Right lung (tissue), 10 donors: ENCODE measurements at places on chromosomes 4 and X.

DNA sequence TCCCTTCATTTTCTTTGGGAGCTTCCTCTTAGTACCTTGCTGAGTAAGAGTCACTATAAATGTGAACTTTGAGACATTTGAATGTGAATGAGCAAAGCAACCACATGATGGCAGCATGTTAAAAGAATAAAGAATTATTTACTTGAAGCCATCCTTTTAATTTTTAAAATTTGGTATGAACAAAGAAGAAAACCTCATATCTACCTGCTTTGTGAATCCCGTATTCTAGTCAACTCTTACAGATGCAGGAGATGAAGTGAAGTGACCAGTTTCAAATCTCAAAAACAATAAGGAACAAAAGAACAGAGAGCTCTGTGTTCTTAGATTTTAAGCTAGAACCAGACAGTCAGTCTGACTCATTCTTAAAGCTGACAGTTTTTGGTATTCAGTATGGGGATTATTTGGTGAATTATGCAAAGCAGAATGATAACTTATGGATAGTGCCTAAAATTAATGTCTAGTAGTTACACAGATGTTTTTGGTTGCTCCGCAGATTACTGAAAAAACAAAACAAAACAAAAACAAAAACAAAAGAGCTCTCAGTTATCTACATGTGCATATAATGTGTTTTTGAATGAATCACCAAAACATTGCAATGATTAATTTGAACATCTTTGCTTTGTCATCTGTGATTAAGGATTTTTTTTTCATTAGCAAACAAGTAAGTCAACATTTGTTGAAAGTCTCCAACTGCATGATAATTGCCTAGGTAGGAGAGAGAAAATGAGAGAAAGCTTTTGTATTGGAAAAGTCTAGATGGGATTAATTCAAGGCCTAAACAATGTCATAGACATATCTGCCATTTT, 48.2 kb upstream of the H2AZ1 start:
- DNase-seq: no peak

DNA sequence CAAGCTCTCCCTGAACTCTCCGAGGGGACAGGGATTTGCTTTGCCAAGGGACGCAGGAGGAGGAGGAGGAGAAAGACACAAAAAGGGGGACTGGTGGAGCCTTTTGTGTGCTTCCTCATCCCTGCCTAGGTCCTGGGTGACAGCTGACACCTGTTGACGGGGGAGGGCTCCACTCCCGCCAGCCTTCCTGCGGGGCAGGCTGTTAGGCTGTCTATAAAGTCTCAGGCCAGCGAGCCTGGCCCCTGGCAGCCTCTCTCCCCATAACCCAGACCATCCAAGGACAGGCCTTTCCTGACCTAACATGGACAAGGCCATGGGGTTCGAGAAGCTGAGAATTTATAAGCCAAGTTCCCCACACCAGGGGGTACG, 832 bp upstream of the EVC2 start:
- DNase-seq: no peak

DNA sequence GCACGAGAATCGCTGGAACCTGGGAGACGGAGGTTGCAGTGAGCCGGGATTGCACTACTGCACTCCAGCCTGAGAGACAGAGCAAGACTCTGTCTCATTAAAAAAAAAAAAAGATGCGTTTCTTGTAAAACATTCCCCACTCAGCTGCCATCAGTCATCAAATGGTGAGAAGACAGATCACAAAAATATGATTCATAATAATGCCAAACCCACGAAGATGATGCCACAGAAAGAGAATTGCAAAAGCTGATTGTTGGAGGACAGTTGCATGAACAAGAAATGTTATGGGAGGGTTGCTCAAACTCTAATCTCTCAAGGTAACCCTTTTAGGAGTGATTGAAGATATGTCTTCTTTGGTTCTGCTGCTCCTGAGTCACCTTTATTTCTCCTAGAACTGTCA, 21.4 kb upstream of the SMIM14 start:
- DNase-seq: no peak

DNA sequence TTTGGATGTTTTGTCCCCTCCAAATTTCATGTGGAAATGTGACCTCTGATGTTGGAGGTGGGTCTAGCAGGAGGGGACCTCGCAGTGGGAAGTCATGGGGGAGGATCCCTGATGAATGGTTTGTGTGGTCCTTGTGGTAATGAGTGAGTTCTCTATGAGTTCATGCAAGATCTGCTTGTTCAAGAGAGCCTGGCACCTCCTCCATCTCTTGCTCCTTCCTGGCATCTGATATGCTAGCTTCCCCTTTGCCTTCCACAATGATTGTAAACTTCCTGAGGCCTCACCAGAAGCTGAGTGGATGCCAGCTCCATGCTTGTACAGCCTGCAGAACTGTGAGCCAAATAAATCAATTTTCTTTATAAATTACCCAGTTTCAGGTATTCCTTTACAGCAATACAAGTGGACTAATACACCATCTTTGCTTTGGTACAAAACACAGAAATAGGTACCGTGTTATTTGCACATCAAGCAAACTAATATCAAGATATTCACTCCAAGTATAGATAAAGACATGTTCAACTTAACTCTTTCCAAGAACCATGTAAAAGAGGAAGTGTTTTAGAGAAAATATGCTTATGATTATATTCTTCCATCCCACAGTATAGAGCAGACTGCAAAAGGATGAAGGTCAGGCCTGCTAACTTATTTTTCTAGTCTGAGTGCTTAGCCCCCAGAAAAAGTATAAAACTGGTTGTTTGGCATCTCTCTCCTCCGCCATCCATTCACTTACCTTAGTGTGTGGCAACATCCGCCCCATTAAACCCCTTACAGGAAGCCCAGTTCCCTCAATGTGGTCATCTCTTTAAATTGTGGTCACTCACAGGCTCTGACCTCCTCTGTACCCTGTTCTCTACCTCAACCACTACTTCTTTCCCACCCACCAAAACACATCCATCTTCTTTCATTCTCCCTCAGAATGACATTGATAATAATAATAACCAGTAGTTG, 6.7 kb downstream of the ARAP2 start:
- DNase-seq: no peak

- DNase-seq: no peak
Measured at GRCh38 chrX:276581-277201, 4.5 kb upstream of the PLCXD1 start.

DNA sequence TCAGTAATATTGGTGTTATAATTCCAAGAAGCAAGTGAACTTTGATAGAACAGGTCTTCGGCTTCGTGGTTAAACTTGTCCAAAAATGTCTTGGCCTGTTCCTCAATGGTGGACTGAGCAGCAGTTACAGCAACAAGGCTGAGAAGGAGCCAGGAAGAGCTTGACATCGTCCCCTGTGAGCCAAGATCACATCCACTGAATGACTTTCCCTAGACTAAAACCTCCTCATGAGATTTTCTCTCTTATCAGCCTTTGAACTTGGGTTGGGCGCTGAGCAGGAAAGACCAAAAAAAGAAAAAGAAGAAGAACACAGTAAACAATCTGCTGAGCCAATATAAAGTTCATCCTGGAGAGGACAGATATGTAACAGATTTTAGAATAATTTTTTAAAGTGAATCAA, at the start of gene ACE2:
ACE2 (minus strand) TSS at position 216 of the 400 bp plus-strand sequence; CDS start at position 167, 49 bp downstream.
- no peak for DNase-seq

- DNase-seq: no peak
Measured at GRCh38 chr4:81687471-81687870, 215.8 kb upstream of the RASGEF1B start.

- no peak for DNase-seq
Measured at GRCh38 chr4:77153006-77153405, 4.0 kb upstream of the CCNG2 start.

DNA sequence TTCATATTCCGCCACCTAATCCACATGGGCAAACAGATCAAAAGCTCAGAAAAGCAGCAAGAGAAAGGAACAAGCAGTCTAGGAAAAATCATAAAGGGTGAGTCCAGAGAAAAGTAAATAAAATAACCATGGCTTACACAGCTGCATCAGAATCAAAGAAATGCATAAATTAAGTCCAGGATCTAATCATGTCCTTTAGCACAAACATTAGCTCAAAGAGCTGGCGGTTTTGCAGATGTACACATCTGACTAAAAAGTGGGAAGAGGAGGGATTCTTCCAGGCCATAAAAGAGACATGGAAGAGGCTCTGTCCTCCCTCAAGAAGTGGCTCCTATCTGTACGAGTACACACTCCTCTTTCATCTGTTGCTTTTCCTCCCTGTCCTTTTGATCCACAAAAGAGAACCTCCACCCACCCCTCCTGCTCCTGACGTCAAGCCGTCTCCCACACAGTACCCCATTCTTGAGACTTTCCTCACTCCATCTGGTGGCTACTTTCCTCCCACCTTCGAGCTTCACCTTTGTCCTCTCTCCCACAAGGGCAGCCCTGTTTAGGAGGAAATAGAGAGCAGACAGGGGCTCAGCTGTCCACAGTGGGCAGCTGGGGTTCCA, 92.5 kb downstream of the RASL11B start:
- DNase-seq: no peak

GRCh38 chr4:54165438-54165837, 63.7 kb upstream of the PDGFRA start:
- no peak for DNase-seq

DNA sequence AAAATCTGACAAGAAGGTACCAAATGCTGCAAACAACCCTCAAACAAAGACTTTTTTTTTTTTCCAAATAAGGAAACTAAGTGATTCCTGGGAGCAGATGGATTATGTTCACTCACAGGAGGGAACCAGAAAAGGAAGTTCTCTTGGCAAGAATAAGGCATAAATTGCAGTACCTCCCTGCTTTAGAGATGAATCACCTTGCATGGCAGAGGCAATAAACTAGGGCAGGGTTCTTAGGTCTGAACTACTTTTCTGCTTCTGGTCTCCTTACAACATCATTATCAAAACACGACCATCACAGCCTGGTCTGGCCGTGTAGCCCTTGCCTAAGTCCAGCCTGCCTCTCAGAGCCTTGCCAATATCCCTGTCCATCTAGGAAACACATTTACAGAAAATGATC, 6.3 kb downstream of the TMEM31 start:
- peak; percentile 12 for DNase-seq

- no peak for DNase-seq
Measured at GRCh38 chrX:109399831-109400230, 82.1 kb downstream of the GUCY2F start.

DNA sequence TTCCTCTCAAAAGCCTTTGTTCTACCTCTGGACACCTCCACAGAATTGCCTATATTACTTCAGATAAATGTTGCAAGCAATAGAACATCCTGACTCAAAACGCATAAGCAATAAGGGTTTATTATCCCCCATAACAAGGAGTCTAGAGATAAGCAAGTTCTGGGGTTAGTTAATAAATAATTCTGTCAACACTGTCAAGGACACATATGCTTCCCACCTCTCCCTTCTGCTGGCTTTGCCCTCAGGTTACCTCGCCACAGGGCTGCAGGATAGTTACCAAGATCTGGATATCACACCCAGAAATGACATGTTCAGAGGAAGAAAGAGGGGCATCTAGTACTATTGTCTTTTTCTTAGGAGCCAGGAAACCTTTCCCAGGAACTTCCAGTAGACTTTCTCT, 14.0 kb upstream of the DUSP21 start:
- DNase-seq: no peak

DNA sequence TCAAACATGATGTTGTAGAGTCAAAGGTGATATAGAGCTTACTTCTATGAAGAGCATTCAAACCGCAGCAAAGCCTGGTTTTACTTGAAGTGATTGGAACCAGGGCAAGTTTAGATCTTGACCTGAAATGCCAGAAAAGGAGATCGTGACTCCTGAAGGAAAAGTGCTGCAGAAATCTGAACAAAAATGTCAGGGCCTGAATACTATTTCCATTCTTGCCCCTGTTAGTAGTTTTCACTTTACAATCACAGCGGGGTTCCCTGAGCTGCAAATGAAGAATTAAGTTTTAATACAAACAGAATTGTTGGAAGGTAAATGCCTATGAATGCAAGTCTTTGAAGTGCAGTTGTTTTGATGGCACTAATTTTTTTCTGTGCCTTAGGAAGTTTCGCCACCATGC, 4.1 kb downstream of the SLIT2 start:
- DNase-seq: no peak

GRCh38 chr4:180953572-180953971, 1289.6 kb upstream of the TENM3 start:
- no peak for DNase-seq

DNA sequence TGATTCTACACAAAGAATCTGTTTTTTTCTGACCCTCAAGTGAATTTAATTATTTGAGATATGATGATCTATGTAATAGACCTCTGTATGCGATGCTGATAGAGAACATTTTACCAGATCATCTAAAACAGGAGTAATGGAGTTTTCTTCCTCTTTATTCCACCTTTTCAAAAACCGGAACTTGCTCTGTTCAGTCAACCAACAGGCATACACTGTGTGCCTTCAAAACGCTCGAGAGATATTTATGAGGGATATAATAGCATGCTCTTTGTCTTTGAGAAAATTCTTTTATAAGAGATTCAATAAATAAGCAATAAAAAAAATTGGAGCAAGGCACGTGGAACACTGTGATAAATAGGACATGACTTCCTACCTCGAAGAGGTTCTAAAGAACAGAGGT, 2.0 kb downstream of the NYX start:
- no peak for DNase-seq

DNA sequence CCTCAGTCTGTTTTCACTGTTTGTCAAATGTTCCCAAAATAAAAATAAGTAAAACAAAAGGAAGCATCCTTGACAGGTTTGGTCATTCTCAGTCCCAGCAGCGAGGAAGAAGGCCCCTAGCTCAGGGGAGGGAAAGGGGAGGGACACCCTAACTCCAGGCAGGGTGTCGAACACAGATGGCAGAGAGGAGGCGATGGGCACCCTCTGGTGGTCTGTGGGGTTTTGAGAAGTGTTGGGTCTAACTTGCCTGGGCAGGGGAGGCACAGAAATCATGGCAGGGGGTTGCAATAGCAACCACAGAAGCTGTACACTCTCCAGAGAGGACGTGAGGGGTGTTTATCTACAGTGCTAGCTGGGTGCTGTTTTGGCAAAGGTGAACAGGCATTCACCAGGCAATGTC, 229.8 kb upstream of the SFRP2 start:
- DNase-seq: no peak

DNA sequence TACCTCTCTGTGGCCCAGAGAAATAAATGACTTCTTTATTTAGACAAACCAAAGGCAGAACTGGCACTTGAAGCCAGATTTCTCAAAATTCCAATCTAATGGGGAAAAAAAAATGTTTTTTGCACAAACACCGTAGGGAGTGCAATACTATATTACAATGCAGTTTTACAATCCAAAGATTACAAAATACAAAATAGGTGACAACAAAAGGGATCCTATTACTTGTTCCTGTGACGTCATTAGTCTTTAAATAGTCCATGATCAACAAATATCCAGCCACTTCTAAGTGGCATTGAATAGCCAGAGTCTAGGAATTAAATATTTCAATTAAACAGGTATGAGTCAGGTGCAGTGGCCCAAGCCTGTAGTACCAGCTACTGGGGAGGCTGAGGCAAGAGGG, 3.0 kb upstream of the APBB2 start:
- no peak for DNase-seq

GRCh38 chr4:76904646-76905190, 6.8 kb upstream of the SOWAHB start:
- DNase-seq: no peak

GRCh38 chrX:94961730-94962129, 1287.7 kb downstream of the FAM133A start:
- DNase-seq: no peak

GRCh38 chrX:118779581-118779980, 44.0 kb upstream of the ZCCHC12 start:
- DNase-seq: no peak

DNA sequence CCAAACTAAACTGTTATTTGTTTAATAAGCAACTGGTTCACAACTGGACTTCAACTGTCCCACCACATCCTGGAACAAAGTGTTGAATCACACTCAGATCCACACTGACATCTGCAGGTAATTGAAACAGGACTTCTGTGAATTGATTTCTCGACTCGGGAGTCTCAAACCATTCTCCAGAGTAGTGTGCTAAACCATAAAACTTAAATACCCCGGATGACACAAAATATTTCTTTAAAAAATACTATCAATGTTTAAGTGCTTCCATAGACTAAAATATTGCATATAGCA, 95.4 kb upstream of the PLAC1 start:
- no peak for DNase-seq
